ENCODE measurements at places on chromosomes 16 and 17.

DNA sequence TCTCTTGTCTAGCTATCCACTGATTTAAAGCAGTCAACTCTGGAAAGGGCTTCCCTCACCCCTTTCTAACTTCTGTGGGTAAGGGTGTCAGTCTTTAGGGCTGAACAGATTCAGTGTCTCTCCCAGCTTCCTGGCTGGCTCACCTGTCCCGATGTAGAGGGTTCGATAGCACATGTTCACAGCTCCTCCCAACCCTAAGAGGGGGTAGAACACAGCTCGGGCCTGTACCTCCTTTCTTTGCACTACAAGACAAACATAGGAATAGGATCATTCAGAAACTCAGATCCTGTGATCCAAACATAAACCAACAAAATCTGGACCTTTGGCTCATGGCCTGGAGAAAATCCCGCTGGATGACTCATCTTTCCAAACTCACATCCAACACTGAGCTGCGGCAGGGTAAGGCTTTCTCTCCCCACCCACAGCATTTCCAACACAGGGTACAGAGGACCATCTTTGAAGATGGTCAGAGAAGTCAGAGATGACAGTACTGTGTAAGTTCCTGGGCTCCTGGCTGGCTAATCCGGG lies 5.8 kb upstream of the DHRS13 start:
- no peak for DNase-seq

DNA sequence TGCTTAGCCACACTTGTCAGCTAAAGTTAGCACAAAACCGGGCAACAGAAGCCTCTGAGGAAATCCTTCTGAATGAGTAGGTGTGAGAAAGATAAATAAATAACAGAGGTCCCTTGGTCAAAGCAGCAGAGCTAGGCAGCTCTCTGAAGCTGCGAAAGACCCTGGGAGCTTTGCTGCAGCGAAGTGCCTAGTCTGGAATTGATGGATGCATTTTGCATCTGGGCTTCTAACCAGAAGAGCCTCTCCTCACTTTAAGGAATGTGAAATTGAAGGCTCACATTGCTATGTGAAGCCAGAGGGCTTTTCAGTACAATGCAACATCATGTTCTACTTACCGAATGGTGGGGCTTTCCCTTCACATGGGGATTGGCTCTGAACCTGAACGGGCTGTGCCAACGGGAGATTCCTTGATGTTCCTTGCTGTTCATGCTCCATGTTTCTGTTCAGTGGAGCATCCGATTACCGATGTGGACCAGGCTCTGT lies 274.6 kb downstream of the HS3ST3B1 start:
- DNase-seq: no peak

GRCh38 chr17:80948976-80949450 lies 42.6 kb upstream of the CHMP6 start:
- DNase-seq: no peak

DNA sequence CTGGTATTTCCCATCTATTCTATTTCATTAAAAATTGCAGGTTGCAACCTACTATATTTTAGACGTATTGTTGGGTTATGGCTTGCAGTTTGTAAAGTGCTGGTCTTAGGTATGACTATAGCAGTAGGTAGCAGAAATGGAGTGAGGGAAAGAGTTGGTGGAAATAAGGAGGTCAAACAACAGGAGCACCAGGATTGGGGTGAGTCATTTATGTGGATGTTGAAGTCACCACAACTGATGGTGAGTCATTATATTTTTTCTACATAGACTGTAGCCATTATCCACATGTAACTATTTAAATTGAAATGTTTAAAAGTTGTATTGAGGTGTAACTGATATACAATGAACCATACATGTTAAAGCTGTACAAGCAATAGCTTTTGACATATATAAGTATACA lies 25.0 kb upstream of the HS3ST3A1 start:
- no peak for DNase-seq
